ENCODE measurements at places on chromosomes 2 and 18. TPM values are rescaled to one million over a fixed set of nuclear protein-coding genes. Genes with fewer than 3 reads are reported as not detected.
A peak's percentile ranks its signal among the peaks of the same experiment; 100 is the strongest.

DNA sequence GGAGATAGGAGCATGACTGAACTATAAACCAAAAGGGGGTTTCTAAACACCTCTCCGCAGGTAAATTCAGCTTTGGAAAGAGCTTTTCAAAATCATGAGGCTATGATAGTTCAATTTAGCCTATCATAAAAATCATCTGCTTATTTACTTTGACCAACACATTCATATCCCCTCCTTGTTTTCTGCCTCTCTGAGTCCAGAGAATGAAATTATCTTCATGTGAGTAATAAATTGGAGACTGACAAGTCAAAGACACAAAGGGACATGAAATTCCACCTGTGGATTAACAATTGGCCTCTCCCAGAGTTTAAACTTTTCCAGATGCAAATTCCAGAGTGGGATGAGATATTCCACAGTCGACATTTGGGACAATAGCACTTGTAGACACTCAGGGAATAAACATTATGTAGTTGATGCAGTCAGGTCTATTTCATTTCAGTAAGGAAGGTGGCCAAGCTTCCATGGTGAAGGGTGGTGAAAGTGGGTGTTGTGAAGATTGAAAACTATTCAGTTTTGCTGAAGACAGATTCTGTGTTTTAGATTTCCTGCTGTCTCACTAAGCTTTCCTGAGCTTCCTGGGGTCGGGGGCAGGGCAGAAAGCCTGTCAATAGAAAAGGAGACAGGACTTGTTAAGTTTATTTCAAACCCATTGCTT is 84.7 kb downstream of the CDC42EP3 start:
- H3K27me3 ChIP-seq: no peaks in the 10 kb centered on the region
- H3K36me3 ChIP-seq: no peaks in the 10 kb centered on the region
- no peak for DNase-seq
- H3K4me3 ChIP-seq: no peak overlapping the region
- no peak overlapping the region for H3K27ac ChIP-seq

MAB21L4 gene
- total RNA-seq: 0.21 TPM

DNA sequence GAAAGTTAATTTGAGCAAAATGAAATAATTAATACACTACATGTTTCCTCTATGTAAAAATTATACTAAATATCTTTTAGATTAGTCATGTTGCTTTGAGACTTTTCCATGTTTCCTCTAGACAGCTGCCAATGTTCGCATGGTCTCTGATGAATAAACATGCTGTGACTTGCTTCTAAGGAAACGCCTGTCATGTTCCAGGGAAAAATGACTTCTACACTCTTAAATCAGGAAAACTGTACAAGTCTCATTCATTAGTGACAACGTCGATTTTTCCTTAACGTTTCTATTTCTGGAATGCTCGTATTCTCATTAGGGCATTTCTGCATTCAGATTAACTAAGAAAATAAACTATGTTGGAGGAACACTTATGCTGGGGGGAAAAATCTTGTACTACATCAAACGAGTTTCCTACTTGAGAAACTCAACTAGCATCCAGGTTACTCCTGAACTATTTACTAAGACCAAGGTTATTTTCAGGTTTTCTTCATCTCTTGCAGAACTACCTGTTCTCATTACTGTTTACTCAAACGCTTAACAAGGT is 1.6 kb downstream of the COBLL1 start:
- peaks cover 5% of the 10 kb centered on the region for H3K4me1 ChIP-seq
- H3K27me3 ChIP-seq: peaks cover 18% of the 10 kb centered on the region
- H3K27ac ChIP-seq: no peak overlapping the region
- no peaks in the 10 kb centered on the region for H3K36me3 ChIP-seq
- no peak for DNase-seq
- H3K4me3 ChIP-seq: no peak overlapping the region

GRCh38 chr2:168343586-168343985 is 96.2 kb upstream of the STK39 start:
- H3K27ac ChIP-seq: no peak overlapping the region
- H3K4me1 ChIP-seq: peaks cover 3% of the 10 kb centered on the region
- no peak for DNase-seq
- peaks cover 15% of the 10 kb centered on the region for H3K27me3 ChIP-seq
- H3K36me3 ChIP-seq: no peaks in the 10 kb centered on the region
- no peak overlapping the region for H3K4me3 ChIP-seq

- H3K27ac ChIP-seq: no peak overlapping the region
- H3K27me3 ChIP-seq: no peaks in the 10 kb centered on the region
Measured at GRCh38 chr2:43207553-43208300, 18.7 kb downstream of the ZFP36L2 start.

DNA sequence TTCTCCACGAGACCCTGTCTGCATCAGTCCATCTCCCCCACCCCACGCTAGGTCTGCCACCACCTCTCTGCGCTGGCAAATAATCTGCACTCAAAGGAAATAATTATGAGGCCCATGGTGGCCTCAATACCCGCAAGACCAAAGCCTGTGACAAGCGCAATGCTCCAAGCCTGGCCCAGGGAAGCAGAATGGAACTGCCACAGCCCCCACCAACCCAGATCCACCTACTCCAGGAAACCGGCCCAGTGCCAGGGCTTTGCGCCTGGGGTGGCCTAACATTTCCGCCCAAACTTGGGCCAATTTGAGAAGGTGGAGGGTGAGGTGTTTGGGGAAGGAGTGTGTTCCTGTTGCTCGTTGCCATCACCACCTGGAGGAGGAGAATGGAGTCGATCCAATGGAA is 26.0 kb upstream of the ATOH8 start:
- peaks cover 12% of the 10 kb centered on the region for H3K4me1 ChIP-seq
- no peak overlapping the region for H3K27ac ChIP-seq
- no peaks in the 10 kb centered on the region for H3K36me3 ChIP-seq
- H3K4me3 ChIP-seq: no peak overlapping the region
- no peaks in the 10 kb centered on the region for H3K27me3 ChIP-seq
- no peak for DNase-seq

DNA sequence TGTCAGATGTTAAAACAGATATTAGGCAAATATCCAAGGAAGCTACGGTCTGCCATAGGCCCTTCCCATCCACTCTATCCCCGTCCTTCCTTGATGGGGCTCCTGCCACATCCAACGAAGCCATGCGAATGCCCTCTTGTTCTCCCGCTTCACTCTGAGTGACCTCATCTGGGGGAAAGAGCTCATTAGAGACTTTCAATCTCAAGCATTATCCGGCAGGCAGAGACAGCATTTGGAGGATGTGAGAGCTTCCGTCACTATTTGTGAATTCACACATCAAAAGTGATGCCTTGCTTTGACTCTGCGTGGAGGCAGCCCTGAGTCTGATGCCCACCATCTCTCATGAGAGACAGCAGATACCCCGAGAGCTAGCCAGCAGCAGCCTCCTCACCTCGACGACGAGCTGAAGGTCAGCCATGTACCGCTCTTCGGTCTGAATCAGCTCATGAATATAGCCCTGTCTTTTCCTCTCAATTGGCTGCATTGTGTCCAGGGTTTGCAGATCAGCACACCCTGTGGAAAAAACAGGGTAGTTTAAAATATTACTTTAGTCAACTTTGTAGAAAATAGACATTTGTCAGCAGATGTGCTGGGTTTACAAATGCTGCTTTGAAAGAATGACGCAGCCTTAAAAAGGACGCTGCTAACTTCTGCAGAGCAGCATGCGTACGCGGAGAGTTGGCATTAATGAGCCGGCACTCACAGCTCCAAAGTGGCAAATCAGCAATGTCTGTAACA is 45.9 kb downstream of the FAM228A start:
- no peak for DNase-seq
- no peaks in the 10 kb centered on the region for H3K27me3 ChIP-seq
- no peak overlapping the region for H3K4me3 ChIP-seq
- H3K36me3 ChIP-seq: no peaks in the 10 kb centered on the region
- H3K27ac ChIP-seq: no peak overlapping the region

DNA sequence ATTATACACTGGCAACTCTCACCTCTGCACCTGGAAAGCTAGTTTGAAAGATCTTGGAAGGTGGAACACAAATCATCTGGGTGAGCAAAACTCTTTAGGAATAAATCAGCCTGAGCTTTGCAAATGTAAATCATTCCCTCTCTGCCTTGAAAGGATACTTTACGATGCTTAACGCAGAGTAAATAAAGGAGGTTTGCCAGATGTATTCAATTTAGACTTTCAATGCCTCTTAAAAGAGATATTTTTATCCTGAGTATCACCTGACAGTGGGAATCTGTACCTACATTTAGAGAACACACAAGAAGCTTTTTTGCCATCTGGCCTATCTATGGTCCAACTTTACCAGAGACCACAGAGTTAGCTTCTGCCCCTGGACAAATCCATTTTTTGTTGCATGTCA is 983.2 kb upstream of the CDH2 start:
- H3K27me3 ChIP-seq: no peaks in the 10 kb centered on the region
- H3K36me3 ChIP-seq: no peaks in the 10 kb centered on the region
- DNase-seq: no peak
- no peak overlapping the region for H3K27ac ChIP-seq

TANK gene
- total RNA-seq: 36.0 TPM

GRCh38 chr2:128784626-128785306 is 466.1 kb upstream of the HS6ST1 start:
- H3K4me1 ChIP-seq: no peaks in the 10 kb centered on the region
- no peak overlapping the region for H3K27ac ChIP-seq
- no peak for DNase-seq
- H3K36me3 ChIP-seq: no peaks in the 10 kb centered on the region
- no peak overlapping the region for H3K4me3 ChIP-seq

HAAO gene
- total RNA-seq: 0.74 TPM

- H3K27ac ChIP-seq: no peak overlapping the region
- no peaks in the 10 kb centered on the region for H3K4me1 ChIP-seq
- H3K4me3 ChIP-seq: no peak overlapping the region
- H3K27me3 ChIP-seq: no peaks in the 10 kb centered on the region
Measured at GRCh38 chr2:95271381-95271971, 2.8 kb upstream of the PROM2 start.

TUBB6 gene
- 125 TPM for total RNA-seq

- no peaks in the 10 kb centered on the region for H3K36me3 ChIP-seq
- H3K27me3 ChIP-seq: no peaks in the 10 kb centered on the region
- 0 out of 2 replicates have a peak, but pooled peaks cover 3% of the 10 kb centered on the region for H3K4me1 ChIP-seq
- H3K4me3 ChIP-seq: no peak overlapping the region
- H3K27ac ChIP-seq: no peak overlapping the region
Measured at GRCh38 chr2:96109361-96109680, 7.0 kb downstream of the ADRA2B start.

DNA sequence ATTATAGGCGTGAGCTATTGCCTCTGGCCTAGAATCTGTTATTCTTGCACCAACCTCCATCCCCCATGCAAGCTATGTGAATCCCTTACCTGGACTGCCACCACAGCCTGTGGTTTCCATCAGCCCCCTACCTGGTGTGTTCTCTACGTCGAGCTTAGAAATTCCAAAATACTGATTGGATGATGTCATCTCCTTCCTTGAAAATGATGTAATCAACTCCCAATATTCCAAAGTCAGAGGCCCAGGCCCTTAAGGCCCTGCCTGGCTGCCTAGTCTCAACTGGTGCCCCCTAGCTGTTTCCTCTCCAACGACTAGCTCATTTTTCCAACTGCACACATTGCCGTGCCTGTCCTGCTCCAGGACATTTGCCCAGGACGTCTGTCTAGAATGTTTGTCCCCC is 41.3 kb upstream of the GBX2 start:
- no peak for DNase-seq
- no peaks in the 10 kb centered on the region for H3K36me3 ChIP-seq
- H3K4me1 ChIP-seq: no peaks in the 10 kb centered on the region
- no peak overlapping the region for H3K27ac ChIP-seq
- no peaks in the 10 kb centered on the region for H3K27me3 ChIP-seq

- H3K4me3 ChIP-seq: no peak overlapping the region
- H3K4me1 ChIP-seq: no peaks in the 10 kb centered on the region
- H3K27ac ChIP-seq: no peak overlapping the region
- H3K27me3 ChIP-seq: no peaks in the 10 kb centered on the region
Measured at GRCh38 chr2:180359522-180360282, 352.6 kb upstream of the CWC22 start.

DNA sequence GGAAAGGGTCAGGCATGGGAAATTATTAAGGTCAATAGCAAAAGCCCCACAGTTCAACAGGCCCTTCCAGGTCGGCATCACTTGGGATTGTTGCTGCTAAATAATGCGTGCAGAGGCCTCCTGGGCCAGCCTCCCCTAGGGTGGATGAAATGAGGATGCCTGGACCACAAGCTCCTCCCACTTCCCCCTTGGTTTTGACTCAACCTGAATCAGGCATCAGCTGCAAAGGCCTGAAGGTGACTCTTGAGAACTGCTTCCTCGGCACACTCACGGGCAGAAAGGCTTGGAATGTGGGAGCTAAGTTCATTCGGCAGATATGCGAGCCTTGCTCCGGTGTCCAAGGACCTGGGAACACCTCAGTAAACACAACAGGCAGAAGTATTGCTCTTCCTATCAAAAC is 69.3 kb downstream of the MBP start:
- H3K4me1 ChIP-seq: peaks cover 71% of the 10 kb centered on the region
- no peak for DNase-seq
- peak overlapping the region; percentile 49 for H3K27ac ChIP-seq
- no peak overlapping the region for H3K4me3 ChIP-seq

VWA3B gene
- not detected for total RNA-seq

GRCh38 chr18:74512321-74513053 is 16.3 kb downstream of the CNDP2 start:
- H3K36me3 ChIP-seq: peaks cover 13% of the 10 kb centered on the region
- 0 out of 2 replicates have a peak, but pooled peaks cover 4% of the 10 kb centered on the region for H3K4me1 ChIP-seq
- H3K27me3 ChIP-seq: no peaks in the 10 kb centered on the region
- DNase-seq: no peak
- H3K4me3 ChIP-seq: no peak overlapping the region

DNA sequence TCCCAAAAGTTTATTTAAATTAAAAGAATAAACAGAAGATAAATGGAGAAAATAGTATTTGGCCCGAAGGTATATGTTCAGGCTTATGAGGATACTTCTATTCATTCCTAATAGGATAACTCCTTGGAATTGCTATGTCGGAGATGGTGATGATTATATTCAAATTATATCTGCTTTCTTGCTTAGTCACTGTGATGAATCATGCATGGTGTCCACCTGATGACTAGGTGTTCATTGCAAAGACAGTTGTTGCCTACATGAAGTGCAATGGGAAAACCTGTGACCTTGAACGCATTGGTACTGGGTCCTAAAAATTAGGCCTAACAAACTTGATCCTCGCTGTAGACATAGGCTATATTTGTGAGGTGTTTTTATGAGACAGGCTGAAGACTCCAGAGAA is 617.3 kb upstream of the ZEB2 start:
- no peak overlapping the region for H3K4me3 ChIP-seq
- H3K27me3 ChIP-seq: no peaks in the 10 kb centered on the region
- H3K4me1 ChIP-seq: no peaks in the 10 kb centered on the region
- H3K27ac ChIP-seq: no peak overlapping the region
- DNase-seq: no peak

DNA sequence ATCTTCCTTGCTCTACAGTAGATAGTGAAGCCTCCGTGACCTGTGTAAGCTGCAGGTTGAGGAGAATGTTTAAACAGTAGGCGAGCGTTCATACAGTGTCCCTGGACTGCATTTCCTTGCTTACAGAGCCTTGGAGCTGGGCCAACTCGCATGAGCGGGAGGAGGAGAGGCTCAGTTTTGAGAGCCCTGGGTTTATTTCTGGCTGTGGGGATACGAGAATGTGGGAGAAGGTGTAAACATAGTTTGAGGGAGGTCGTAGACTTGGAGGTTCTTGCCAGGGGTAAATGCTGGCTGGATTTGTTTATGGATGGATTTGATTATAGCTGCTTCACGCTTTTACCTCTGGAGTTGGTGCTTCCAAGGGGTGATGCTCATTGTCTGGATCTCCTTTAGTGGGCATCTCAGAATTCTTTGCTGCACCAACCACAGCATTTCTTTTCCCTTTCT is 20.8 kb downstream of the CRIM1 start:
- peaks cover 97% of the 10 kb centered on the region for H3K4me1 ChIP-seq
- DNase-seq: no peak
- H3K27ac ChIP-seq: peak overlapping the region; percentile 98
- no peaks in the 10 kb centered on the region for H3K27me3 ChIP-seq
- H3K36me3 ChIP-seq: no peaks in the 10 kb centered on the region

GRCh38 chr2:180184506-180184905 is 177.4 kb upstream of the CWC22 start:
- no peak for DNase-seq
- no peak overlapping the region for H3K4me3 ChIP-seq
- H3K36me3 ChIP-seq: no peaks in the 10 kb centered on the region
- no peaks in the 10 kb centered on the region for H3K4me1 ChIP-seq

HJURP gene
- total RNA-seq: 87.0 TPM
